ENCODE measurements at places on chromosomes 7 and 10. TPM values are rescaled to one million over a fixed set of nuclear protein-coding genes. Genes with fewer than 3 reads are reported as not detected.
A peak's percentile ranks its signal among the peaks of the same experiment; 100 is the strongest.

DNA sequence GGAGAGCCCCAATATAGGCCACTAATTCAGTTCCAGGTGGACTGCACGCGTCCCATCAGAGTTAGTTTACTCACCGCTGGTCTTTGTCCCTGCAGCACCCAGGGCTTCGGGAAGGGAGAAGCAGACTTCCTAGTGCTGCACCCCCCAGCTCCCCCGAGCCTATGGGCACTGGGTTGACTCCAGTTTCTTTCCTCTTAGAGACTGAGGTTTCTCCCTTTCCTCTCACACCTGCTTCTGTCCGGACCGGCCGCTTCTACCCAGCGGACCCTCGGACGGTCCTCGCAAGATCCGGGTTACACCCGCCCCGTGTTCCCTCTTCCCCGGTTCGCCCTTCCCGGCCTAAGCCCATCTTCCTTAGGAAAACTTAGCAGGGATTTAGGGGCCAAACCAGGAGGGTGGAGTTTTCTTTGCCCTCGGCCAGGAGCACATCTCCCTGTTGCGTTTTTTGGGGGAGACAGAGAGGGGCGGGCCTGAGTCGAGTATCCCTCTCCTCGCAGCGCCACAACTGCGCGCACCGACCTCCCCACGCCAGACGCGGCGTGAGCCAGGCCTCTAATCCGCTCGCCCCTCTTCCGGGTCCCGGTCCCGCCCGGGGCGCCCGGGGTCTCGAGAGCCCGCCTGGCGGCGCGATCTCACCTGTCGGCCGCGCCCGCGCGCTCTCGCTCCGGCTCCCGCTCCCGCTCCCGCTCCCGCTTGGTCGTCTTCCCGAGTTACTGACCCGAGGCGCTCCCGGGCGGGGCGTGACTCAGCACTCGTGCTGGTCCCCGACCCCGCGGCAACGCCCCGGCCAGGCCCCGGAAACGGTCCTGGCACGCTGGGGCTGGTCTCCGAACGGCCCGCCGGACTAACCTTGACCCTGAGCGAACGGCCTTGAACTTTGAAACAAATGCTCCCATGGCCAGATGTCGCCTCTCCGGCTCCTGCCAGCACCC lies at the start of gene AIFM2:
Gene AIFM2, minus strand, starts transcription at position 728 of the 932 bp plus-strand sequence. CDS start 8,741 bp downstream, outside the sequence.
- DNase-seq, result peak; percentile 85

GBF1 gene
- total RNA-seq, result 23.5 TPM

NKX2-3 gene
- not detected for total RNA-seq

ACTR3C gene
- not detected for total RNA-seq

- DNase-seq, result no peak
These were observed 425.2 kb upstream of the GALNT17 start for GRCh38 chr7:70706698-70707097.

GRCh38 chr10:77158666-77159065 lies 478.9 kb downstream of the KCNMA1 start:
- DNase-seq, result no peak

- DNase-seq, result no peak
These were observed 888.5 kb upstream of the SORCS1 start for GRCh38 chr10:108052981-108053380.

DNA sequence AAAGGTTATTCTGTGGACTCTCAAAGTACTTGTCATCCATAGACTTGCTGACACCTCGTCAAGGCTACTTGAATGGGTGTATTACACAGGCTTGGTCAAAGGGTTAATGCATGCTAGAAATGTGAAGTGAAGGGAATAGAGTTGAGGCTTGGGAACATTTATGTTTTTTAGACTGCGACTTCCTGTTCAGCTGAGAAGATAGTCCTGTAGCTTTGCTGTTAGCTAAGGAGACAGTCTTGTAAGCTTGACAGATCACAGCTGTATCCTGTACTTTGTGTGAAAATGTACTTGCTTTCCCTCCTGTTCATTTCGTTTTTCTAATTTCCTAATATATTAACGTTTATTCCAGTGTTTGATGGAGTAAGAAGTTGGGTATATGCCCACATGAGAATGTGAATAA lies 52.1 kb downstream of the ADD3 start:
- DNase-seq, result no peak

DNA sequence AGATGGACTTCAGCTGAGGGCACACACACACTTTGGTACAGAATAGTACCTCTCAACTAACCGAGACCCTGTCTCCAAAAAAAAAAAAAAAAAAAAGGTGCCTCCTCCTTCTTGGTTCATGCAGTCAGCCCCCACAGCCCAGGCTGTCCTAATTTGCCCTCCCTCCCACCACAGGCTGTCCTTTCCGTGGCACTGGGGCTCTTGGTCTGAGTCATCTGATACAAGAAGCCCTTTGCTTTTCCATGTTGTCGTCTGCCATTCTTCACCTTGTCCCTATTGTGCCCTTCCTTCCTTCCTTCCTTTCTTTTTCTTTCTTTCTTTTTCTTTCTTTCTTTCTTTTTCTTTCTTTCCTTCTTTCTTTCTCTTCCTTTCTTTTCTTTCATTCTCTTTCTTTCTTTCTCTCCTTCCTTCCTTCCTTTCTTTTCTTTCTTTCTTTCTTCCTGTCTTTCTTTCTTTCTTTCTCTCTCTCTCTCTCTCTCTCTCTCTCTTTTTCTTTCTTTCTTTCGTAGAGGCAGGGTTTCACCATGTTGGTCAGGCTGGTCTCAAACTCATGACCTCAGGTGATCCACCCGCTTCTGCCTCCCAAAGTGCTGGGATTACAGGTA lies 96.0 kb upstream of the IKZF1 start:
- DNase-seq, result no peak

- DNase-seq, result no peak
These were observed 442.8 kb upstream of the NPVF start for GRCh38 chr7:25671111-25671510.

GRCh38 chr7:50962962-50963374 lies 180.3 kb upstream of the GRB10 start:
- peak; percentile 25 for DNase-seq

DNA sequence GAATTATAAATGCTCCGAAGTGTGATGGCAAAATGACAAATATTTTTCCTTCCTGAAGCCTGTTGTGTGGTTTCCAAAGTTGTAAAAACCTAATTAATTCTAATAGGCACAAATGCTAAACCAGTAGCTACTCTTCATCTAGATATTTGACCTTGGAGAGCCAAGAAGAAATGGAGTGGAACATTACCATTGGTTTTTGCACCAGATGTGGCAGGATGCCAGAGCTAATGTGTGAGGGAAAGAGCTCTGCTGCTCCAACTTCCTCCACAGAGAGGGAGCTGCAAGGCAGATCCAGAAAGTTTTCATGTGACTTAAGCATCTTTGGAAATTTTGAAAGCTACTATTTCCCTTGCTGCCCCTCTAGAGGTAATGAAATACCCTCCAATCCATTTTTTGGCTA lies 65.1 kb upstream of the HPS1 start:
- no peak for DNase-seq

ENO4 gene
- 0.84 TPM for total RNA-seq

SFTPA2 gene
- not detected for total RNA-seq

EPHA1 gene
- 6.0 TPM for total RNA-seq

GRCh38 chr10:104368381-104368780 lies 14.7 kb downstream of the CFAP58 start:
- peak; percentile 46 for DNase-seq

DNA sequence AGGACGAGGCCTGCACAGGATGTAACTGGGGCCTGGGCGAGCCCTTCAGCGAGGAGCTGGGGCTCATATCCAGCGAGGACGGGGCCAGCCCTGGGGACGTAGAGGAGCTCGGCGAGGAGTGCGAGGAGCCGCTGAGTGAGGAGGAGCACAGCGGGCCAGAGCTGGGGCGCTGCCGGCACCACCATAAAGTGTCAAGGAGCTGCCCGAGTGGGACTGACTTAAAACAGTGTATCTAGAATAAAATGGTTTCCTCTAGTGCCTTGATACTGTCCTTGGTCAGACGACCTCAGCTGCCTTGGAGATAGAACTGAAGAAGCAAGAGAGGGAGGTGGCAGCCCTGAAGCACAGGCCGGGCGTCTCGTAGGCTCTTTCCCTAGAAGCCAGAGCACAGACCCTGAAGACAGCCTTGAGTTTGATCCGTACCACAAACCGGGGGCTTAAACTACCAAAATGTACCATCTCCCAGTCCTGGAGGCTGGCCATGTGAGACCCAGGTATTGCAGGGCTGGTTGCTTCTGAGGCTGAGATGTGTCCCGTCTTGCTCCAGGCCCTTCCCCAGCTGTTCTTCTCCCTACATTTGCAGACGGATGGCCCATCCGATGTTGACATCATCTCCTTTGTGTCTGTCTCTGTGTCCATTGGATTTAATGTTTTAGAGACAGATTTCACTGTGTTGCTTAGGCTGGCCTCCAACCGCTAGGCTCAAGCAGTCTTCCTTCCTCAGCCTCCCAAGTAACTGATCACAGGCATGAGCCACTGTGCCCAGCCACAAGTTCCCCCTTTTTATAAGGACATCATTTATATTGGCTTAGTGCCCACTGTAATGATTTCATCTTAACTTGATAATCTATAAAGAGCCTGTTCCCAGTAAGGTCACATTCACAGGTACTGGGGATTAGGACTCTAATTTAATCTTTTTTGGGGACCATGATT lies 35.8 kb downstream of the DNAJB6 start:
- no peak for DNase-seq

BHLHA15 gene
- total RNA-seq, result 4.8 TPM

FAM25C gene
- not detected for total RNA-seq

GRCh38 chr10:47239211-47239610 lies 60.8 kb upstream of the GDF10 start:
- DNase-seq, result no peak

LEP gene
- not detected for total RNA-seq

HMX2 gene
- 0.21 TPM for total RNA-seq

SVIL gene
- 25.1 TPM for total RNA-seq

GRCh38 chr10:72088889-72089575 lies 681 bp upstream of the SPOCK2 start:
- DNase-seq, result peak; percentile 60

DNA sequence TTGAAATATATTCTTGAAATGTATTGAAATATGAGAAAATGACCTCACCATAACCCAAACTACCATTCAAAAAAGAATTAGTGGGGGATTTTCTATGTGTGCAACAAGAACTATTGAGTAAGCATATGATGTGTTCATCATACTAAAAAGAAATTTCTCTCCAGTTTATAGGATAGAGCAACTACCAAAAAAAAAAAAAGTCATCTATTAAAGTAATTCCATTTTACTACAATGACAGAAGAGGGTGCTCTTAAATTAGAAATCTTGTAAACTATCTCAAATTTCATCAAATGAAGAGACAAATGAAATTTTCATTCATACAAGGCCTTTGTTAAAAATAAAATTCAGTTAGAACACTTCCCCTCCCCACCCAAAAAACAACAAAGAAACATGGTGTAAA lies 195.4 kb upstream of the PLXDC2 start:
- DNase-seq, result no peak

DNA sequence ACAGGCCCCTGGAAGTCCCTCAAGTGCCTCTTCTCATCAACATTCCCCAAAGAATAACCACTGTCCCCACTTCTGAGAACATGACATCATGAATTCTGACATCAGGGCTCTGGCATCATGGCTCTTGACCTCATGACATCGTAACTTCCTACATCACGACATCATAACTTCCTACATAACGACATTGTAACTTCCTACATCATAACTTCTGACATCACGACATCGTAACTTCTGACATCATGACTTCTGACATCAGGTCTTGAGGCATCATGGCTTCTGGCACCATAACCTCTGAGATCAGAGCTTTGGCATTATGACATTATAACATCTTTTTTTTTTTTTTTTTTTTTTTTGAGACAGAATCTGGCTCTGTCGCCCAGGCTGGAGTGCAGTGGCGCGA lies 66.7 kb upstream of the FAM20C start:
- DNase-seq, result no peak

- no peak for DNase-seq
These were observed 1188.0 kb downstream of the DNAJB9 start for GRCh38 chr7:109757713-109758112.
